Stimulated activated CD8-positive, alpha-beta memory T cell treated with anti-CD3 and anti-CD28 coated beads, Interleukin-7, amount 100 ng/mL, for 4 hours (primary cell): ENCODE measurements at places on chromosomes 3 and 15.

DNA sequence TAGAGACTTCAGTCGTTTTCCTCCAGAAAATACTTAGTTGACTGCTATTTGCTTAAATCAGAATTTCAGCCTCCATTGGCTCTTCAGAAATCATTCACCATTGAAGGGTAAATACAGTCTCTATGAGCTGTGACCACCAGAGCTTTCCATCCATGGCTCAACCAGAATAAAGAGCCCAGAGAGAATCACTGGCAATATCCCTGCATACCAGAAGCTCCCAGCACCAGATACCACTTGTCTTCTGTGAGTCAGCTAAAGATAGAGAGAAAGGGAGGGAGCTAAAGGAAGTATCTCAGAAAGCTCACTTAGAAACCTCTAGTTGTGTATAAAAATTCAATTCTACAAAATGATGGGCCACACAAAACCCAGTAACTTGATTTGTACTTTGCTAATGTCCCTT is 115.2 kb upstream of the TMCO5A start:
- no peak for DNase-seq

DNA sequence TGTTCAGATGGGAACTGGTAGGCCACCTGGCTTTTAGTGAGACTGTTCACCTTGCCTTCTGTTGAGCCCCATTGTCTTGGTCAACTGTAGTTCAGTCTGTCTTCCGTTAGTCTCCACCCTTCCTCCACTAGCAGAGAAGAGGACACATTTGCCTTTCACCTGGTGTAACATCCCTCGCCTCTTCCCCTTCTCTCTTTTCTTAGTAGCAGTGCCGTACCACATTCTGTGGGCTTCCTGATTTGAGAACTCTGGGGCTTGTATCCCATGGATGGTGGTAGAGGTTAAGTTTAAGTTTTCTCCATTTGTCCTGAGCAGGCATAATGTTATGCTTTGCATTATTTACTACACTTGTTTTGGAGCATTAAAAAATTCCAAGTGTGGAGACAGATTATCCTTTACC is 49.3 kb downstream of the RAB7A start:
- DNase-seq, result no peak

GRCh38 chr15:59176653-59177316 is 29.9 kb upstream of the LDHAL6B start:
- DNase-seq, result no peak

GRCh38 chr3:12349895-12350811 is 61.3 kb downstream of the PPARG start:
- no peak for DNase-seq

DNA sequence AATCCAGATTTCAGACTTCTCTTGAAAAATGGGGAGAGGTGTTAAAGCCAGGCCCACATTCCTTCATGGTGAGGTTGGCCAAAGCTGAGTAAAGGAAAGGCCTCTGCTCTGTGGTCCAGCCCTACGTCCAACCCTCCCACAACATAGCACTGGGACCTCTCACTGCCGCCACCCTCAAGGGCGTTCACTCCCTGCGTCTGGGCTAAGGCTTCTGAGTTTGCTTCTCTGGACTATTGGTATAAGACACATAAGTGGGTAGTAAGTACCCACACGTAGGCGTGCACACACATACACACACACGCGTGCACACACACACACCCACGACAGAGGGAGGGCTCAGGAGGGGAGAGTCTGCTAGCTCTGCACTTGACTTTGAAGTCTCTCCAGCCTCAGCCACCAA is 80.2 kb upstream of the PXYLP1 start:
- no peak for DNase-seq

- no peak for DNase-seq
Measured at GRCh38 chr3:139287557-139287956, 56.3 kb upstream of the MRPS22 start.

- no peak for DNase-seq
Measured at GRCh38 chr3:139088462-139089324, 44.0 kb upstream of the PRR23C start.

GRCh38 chr3:123448536-123449101 is at the start of gene ADCY5:
ADCY5 (minus strand) TSS chr3:123449090; CDS start chr3:123448545, 545 bp downstream.
- no peak for DNase-seq

DNA sequence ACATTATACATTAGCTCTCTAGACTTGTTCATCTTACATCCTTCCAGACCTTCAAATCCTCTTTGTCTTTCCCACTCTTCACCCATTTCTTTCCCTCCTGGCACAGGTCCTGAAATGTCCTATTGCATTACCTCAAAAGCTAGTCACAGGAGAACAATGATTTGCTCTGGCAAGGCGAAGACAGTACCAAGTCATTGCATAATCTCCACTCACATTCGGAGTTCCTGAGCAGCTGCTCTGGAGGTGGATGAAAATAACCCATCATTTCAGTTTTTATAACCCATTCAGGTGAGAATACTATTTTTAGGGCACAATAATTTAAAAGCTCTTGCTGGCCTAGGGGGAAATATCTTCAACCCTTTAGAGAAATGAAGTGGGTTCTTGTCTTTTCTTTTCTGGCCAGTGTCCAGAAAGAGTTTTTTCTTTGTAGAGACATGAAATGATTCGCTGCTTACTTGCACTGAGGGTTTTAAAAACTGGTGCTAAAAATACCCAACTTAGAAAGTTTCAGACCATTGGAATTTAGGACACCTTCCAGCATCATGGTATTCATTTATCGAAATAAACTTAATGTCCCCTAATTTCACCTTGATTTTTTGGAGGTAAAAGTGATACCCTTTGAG is 23.4 kb upstream of the DYNC1LI1 start:
- DNase-seq, result no peak
